ENCODE measurements at places on chromosomes 1 and 21. TPM values are rescaled to one million over a fixed set of nuclear protein-coding genes. Genes with fewer than 3 reads are reported as not detected.
A peak's percentile ranks its signal among the peaks of the same experiment; 100 is the strongest.

GRCh38 chr1:230163205-230163604 is 96.2 kb downstream of the GALNT2 start:
- no peaks in the 10 kb centered on the region for H3K36me3 ChIP-seq
- no peak overlapping the region for H3K4me3 ChIP-seq
- DNase-seq = peak; percentile 88

DNA sequence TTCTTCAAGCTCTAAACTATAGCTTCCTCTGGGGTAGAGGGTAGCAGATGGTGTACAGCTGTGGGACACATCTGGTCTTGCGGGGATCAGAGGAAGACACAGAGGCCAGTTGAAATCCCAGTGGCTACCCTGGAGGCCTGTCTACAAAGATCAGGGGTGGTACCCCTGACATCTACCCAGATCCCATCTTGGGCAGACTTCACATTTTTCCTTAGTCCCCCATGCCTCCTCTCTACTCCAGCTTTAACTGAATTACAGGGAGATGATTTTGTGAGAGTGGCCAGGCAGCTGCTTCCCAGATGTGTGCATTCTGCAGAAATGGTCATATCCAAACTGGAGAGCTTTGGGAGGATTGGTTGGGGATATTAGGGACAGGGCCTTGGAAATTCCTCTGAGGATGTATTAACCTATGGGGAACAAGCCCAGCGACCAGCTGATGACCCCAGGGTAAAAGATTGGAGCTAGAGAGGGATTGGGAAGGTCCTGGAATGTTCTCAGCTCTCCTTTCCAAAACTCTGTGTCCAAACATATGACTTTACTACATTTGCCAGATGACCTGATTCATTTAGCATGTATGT is 9.6 kb upstream of the CD34 start:
- H3K4me1 ChIP-seq = no peaks in the 10 kb centered on the region
- H3K27me3 ChIP-seq = no peaks in the 10 kb centered on the region
- peak overlapping the region; percentile 54 for H3K27ac ChIP-seq
- peak; percentile 81 for DNase-seq
- H3K36me3 ChIP-seq = no peaks in the 10 kb centered on the region

- H3K4me3 ChIP-seq = no peak overlapping the region
- DNase-seq = no peak
- H3K4me1 ChIP-seq = no peaks in the 10 kb centered on the region
- no peaks in the 10 kb centered on the region for H3K36me3 ChIP-seq
Measured at GRCh38 chr1:68791800-68792199, 294.9 kb upstream of the DEPDC1 start.

DNA sequence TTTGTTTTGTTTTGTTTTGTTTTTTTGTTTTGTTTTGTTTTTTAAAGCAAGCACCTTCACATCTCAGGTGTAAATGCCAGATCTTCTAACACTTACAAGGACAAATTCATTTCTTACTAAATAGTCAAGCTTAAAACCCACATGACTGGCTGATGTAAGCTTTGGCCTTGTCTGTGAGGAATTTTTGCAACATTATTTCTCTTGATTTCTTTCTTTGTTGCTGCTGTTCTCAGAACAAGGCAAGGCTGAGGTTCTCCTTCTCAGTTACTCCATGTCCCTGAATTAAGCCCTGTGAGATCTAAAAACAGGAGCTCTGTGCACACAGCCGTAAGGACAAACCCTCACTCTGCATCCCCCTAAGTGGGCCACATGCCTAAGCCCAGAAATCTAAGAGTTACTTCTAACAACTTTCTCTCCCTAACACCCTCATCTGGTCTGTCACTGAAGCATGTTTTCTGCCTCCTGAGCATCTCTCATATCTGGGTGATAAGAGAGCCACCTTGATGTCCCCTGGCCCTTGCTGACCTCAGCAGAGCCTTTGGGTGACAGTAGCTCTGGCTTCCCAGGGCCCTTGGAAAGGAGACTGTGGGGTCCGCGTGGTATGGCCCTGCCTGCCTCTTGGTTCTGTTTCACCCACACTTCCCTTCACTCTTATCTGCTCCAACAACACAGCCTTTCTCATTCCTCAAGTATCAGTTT is 81.2 kb upstream of the HOOK1 start:
- H3K4me1 ChIP-seq = no peaks in the 10 kb centered on the region
- no peaks in the 10 kb centered on the region for H3K27me3 ChIP-seq
- DNase-seq = no peak

DNA sequence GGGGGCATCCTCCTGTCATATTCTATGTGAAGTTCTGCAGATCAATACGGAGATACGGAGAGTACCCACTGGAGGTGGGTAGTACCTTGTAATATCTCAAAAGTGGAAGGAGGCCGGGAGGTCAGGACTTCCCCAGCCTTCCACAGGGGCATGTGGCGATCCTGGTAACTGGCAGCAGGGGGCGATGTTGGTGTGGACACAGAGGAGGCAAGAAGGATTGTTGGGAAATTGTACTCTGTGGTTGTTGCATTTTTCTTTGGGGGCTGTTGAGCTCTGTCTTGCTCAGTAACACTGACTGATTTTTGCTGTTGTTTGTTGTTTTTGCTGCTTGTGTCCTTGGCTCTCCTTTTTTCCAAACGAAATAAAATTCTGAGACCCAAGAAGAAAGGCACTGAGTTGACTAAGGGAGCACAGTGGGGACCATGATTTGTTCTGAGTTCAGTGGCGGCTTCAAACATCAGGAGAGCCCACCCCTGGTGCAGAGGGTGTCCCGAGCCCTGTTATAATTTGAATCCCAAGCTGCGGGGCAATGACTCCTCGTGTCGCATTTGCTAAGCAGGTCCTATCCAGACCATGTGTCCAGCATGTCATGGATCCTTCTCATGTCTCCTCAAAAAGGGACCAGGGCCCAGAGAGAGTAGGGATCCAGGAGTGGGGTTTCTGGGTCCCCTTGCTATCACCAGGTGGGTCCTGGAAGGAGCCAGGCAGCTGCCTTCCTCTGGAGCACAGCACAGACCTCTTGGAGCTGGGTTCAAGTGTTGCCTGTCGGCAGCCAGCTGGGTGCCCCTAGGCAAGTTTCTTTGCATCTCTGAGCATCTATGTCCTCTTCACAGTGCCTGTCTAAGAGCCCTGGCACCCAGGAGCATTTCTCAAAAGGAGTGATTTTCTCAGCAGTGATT is 22.8 kb downstream of the LHX4 start:
- no peak overlapping the region for H3K4me3 ChIP-seq
- DNase-seq = peak; percentile 77
- H3K36me3 ChIP-seq = no peaks in the 10 kb centered on the region
- no peaks in the 10 kb centered on the region for H3K4me1 ChIP-seq

GRCh38 chr1:87202922-87203655 is 125.6 kb upstream of the LMO4 start:
- no peak overlapping the region for H3K27ac ChIP-seq
- no peaks in the 10 kb centered on the region for H3K27me3 ChIP-seq
- H3K4me3 ChIP-seq = peak overlapping the region; percentile 10
- DNase-seq = no peak

- H3K27me3 ChIP-seq = no peaks in the 10 kb centered on the region
- H3K4me1 ChIP-seq = no peaks in the 10 kb centered on the region
- DNase-seq = no peak
- no peaks in the 10 kb centered on the region for H3K36me3 ChIP-seq
- H3K27ac ChIP-seq = no peak overlapping the region
Measured at GRCh38 chr1:106998431-106999002, 58.0 kb upstream of the PRMT6 start.

- peak overlapping the region; percentile 93 for H3K27ac ChIP-seq
- H3K27me3 ChIP-seq = no peaks in the 10 kb centered on the region
- no peaks in the 10 kb centered on the region for H3K4me1 ChIP-seq
- H3K36me3 ChIP-seq = peaks cover 27% of the 10 kb centered on the region
Measured at GRCh38 chr1:46343351-46343695, 2.7 kb downstream of the NSUN4 start.

- no peaks in the 10 kb centered on the region for H3K36me3 ChIP-seq
- no peak overlapping the region for H3K4me3 ChIP-seq
- no peak for DNase-seq
- no peaks in the 10 kb centered on the region for H3K27me3 ChIP-seq
- H3K4me1 ChIP-seq = no peaks in the 10 kb centered on the region
Measured at GRCh38 chr1:171985639-171986038, 144.3 kb downstream of the DNM3 start.

DNA sequence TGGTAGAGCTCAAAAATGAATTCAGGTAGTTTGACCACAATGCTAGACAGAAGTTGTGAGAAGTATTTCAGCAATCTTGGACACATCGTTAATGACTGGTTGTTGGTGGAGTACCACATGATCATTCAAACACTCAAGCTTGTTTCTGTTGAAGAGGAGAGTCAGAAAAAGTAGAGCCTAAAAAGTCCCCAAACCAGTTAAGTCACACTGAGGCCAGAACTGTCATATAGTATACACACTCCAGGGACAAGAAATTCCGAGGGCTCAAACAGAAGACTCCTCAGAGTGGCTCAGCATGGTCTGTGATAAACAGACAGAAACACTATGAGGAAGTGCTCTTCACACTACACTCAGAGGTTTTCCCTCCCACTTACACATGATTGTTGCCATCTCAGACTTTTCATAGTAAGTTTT is 5.8 kb downstream of the TRIM33 start:
- DNase-seq = no peak
- H3K4me3 ChIP-seq = no peak overlapping the region
- no peaks in the 10 kb centered on the region for H3K36me3 ChIP-seq
- H3K27ac ChIP-seq = no peak overlapping the region
- peaks cover 37% of the 10 kb centered on the region for H3K4me1 ChIP-seq

- peaks cover 36% of the 10 kb centered on the region for H3K4me1 ChIP-seq
- H3K27me3 ChIP-seq = no peaks in the 10 kb centered on the region
- H3K36me3 ChIP-seq = no peaks in the 10 kb centered on the region
- DNase-seq = no peak
- peak overlapping the region; percentile 95 for H3K27ac ChIP-seq
Measured at GRCh38 chr1:32706491-32706890, 3.9 kb upstream of the SYNC start.

GRCh38 chr1:202281316-202282024 is 60.3 kb downstream of the UBE2T start:
- no peak overlapping the region for H3K4me3 ChIP-seq
- H3K27ac ChIP-seq = no peak overlapping the region
- H3K27me3 ChIP-seq = no peaks in the 10 kb centered on the region
- no peak for DNase-seq
- peaks cover 16% of the 10 kb centered on the region for H3K4me1 ChIP-seq

GRCh38 chr1:97192872-97193572 is 471.4 kb downstream of the PTBP2 start:
- H3K27ac ChIP-seq = no peak overlapping the region
- H3K4me1 ChIP-seq = no peaks in the 10 kb centered on the region
- H3K36me3 ChIP-seq = no peaks in the 10 kb centered on the region

DNA sequence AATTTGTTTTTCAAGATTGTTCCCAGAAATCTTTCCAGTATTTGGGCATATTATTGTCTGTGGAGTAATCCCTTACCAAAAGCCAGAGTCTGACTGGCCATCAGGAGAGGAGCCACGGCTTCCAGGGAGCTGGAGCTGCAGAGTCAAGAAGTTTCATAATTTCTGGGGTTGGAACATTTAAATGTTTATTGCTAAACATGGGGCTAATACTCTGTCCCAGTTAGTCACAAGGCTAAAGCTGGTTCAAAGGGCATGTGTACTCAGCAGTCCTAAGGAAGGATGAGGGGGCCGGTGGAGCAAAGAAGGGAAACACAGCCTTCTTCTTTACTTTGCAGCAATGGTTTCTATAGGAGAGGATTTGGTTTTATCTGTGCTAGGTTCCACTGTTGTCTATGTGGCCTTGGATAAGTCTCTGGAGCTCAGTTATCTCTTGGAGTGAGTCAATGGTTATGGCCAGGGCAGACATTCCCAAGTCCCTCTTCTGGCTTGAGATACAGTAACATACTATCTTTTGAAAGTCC is 9.5 kb downstream of the DENND2D start:
- peaks cover 11% of the 10 kb centered on the region for H3K36me3 ChIP-seq
- DNase-seq = no peak
- H3K4me1 ChIP-seq = peaks cover 18% of the 10 kb centered on the region

GRCh38 chr1:155794605-155795245 is 62.3 kb downstream of the GON4L start:
- no peak overlapping the region for H3K4me3 ChIP-seq
- H3K27ac ChIP-seq = no peak overlapping the region
- peaks cover 5% of the 10 kb centered on the region for H3K4me1 ChIP-seq
- no peak for DNase-seq

DNA sequence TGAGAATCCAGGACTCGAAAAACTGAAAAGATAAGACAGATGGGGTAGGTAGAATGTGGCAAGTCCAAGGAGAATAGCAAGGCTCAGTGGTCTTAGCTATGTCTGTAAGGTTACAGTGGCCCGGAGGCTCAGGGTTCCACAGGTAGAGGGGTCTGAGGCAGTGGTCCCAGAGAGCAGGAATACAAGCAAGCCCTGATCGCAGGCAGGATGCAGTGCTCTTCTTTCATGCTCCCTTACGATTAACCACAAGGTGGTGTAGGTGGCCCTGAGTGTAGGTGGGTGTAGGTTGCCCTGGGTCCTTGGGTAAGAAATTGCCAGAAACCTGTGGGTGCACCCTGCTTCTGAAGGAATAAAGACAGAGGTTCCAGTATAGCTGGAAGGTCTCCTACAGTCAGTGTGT is 99.1 kb upstream of the RAB3GAP2 start:
- DNase-seq = no peak
- no peaks in the 10 kb centered on the region for H3K36me3 ChIP-seq
- H3K4me1 ChIP-seq = no peaks in the 10 kb centered on the region
- H3K27me3 ChIP-seq = no peaks in the 10 kb centered on the region
- no peak overlapping the region for H3K4me3 ChIP-seq

DNA sequence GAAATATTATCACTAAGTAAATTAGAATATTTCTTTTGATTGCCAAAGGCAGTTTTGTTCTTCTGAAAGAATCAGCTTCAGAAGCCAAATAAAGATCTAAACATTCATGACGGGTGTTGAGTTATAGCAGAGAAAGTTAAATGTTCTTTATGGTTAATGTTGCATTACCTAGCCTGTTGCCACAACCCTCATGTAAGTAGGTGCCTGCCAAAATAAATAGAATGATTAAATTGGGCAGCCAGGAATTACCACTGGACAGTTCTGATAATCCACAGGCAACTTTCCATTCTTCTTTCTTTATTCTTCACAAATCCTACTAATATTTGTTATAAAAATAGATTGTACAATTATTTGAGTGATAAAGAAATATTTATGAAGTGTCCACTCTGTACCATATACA is 217.9 kb upstream of the NRIP1 start:
- no peaks in the 10 kb centered on the region for H3K27me3 ChIP-seq
- DNase-seq = no peak
- H3K36me3 ChIP-seq = no peaks in the 10 kb centered on the region
- H3K27ac ChIP-seq = no peak overlapping the region

DNA sequence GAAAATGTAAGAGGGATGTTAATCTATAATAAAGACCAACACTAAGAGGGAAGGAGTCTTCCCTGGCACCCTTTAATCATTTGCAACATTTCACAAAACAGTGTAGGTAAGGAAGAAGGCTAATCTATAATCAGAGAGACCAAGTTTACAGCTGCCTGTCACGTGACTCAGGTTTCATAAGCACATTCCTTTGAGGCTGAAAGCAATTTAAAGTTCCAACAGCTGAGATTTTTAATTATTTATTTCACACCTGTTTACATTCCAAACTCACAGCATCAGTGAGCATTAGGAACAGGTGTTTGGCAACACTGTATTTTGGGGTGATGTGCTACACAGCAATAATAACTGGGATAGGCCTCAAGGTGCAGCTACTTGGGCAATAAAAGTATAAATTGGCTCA is 75.7 kb upstream of the PGBD5 start:
- H3K27ac ChIP-seq = no peak overlapping the region
- no peak for DNase-seq
- no peaks in the 10 kb centered on the region for H3K27me3 ChIP-seq

Gene CLCA4
- polyA plus RNA-seq = 168 TPM

Gene CD1B
- 0.12 TPM for polyA plus RNA-seq

Gene CRP
- polyA plus RNA-seq = not detected

Gene FMO3
- 1.8 TPM for polyA plus RNA-seq

Gene PARK7
- polyA plus RNA-seq = 243 TPM

Gene CR2
- 50.7 TPM for polyA plus RNA-seq

Gene C1orf185
- polyA plus RNA-seq = not detected

Gene TRIM62
- polyA plus RNA-seq = 1.2 TPM

Measured in sigmoid colon (tissue), 7 donors.